Sciatic nerve (tissue), 2 donors: ENCODE measurements at places on chromosomes 3 and 15. TPM values are rescaled to one million over a fixed set of nuclear protein-coding genes. Genes with fewer than 3 reads are reported as not detected.
A peak's percentile ranks its signal among the peaks of the same experiment; 100 is the strongest.

DNA sequence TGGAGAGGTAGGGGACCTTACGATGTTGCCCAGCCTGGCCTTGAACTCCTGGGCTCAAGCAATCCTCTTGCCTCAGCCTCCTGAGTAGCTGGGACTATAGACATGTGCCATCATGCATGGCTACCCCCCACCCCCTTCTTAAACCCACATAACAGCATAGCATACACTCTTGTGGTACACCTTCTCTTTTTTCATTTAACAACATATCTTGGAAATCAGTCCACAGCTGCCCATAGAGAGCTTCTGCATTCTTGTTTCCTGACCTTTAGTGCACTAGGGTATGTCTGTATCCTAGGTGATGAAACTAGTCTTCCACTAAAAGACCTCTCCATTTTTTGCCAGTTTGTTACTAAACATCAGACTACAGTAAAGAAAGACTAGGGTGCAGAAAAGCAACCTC is 33.0 kb downstream of the SLC28A1 start:
- DNase-seq, result no peak

- DNase-seq, result no peak
Observed at GRCh38 chr3:157335233-157336076, 101.2 kb upstream of the PTX3 start.

DNA sequence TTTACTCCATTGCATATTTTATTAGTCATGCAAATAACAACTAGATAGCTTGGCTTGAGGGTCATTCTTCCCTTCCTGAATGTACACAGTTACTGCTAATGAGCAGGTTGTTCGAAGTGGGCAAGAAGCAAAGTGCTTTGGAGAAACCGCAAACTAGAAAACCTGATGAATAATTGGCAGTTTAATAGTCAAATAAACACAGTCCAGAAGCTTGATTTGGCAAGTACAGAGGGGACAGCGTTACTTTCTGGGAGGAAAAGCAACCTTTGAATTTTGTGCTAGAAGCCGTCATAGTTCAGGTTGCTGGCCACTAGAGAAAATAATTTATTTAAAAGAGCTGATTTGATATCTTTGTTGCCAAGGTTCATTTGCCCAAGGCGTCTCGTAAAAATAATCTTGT is 94.9 kb downstream of the MFSD1 start:
- no peak for DNase-seq

The ERICH6 gene
- 0.49 TPM for total RNA-seq

DNA sequence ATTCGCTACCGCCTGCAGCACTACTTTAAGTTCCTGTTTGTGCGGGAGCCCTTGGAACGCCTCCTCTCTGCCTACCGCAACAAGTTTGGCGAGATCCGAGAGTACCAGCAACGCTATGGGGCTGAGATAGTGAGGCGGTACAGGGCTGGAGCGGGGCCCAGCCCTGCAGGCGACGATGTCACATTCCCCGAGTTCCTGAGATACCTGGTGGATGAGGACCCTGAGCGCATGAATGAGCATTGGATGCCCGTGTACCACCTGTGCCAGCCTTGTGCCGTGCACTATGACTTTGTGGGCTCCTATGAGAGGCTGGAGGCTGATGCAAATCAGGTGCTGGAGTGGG is 995 bp downstream of the CHST14 start:
- no peak for DNase-seq

The SLC24A5 gene
- total RNA-seq, result 0.89 TPM

DNA sequence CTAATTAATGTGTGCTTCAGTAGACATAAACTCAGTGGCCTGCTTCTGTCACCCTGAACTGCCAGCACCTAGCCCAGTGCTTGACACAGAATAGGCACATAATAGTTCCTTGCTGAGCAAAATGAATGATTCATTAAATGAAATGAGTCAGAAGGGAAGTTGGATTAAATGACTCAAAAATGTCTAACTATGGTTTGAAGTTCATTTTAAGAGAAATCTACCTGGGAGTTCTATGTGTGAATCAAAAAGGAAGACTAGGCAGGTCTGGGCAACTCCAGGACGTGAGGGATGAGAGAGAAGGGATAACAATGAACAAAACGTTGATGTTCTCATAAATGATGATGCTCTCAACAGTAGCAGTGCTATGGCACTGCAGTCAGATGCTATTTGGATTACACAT is 175.0 kb downstream of the CFAP20DC start:
- DNase-seq, result no peak

- no peak for DNase-seq
Observed at GRCh38 chr3:183487896-183488295, 59.5 kb upstream of the MCF2L2 start.

DNA sequence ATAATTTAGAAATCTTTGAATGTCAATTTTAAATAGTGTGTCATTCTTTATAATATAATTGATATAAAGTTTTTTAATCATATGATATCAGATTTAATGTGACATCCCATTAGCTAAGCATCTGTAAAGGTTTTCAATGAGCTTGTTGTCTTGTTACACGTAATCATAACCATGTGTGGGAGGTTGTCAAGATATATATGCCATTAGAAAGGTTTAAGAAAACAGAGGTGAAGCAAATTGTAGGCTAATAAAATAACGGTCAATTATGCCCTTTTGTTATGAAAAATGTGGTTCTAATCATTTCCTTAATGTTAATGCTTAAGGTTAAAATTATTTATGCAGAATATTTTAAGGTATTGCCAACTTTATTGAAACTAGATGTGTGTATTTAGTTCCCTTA is 56.3 kb downstream of the RSRC1 start:
- no peak for DNase-seq

- DNase-seq, result peak; percentile 64
Observed at GRCh38 chr3:4825436-4826236, 153.6 kb upstream of the BHLHE40 start.

DNA sequence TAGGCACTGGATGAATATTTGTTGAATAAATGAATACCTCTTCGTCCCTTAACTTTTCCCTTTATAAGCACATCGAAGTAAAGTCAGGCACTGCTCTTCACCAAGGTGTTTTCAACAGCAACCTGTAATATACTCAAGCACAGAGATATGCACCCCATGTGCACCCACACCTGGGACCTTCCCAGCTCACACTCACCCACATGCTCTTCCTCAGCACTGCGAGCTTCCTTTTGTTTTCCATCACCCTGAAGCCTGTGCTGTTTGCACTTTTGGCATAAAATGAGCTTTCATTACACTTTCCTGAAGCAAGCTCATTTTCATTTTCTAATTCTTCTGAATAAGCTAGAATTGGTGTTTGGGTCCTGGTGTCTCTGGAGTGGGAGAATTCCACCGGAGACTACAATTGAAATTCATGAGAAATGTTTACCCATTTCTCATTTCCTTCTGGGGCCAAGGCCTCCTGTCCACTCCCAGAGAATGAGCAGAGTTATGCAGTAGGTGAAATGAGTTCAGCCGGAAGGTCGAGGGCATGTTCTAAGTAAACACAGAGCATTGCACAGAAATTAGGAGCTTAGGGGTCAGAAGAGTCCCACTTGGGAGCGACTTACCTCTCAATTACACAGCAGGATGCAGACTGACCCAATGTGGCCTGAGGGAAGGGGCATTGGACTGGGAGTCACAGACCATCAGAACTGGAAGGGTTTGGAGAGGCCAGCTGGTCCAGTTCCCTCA is 15.0 kb downstream of the MASP1 start:
- no peak for DNase-seq

The SNX22 gene
- 2.1 TPM for total RNA-seq

- no peak for DNase-seq
Observed at GRCh38 chr15:85457392-85457968, 77.1 kb downstream of the AKAP13 start.

- DNase-seq, result no peak
Observed at GRCh38 chr3:104582092-104582491, 784.6 kb upstream of the ALCAM start.

GRCh38 chr15:78392430-78392829 is 45.6 kb upstream of the IREB2 start:
- DNase-seq, result peak; percentile 44

DNA sequence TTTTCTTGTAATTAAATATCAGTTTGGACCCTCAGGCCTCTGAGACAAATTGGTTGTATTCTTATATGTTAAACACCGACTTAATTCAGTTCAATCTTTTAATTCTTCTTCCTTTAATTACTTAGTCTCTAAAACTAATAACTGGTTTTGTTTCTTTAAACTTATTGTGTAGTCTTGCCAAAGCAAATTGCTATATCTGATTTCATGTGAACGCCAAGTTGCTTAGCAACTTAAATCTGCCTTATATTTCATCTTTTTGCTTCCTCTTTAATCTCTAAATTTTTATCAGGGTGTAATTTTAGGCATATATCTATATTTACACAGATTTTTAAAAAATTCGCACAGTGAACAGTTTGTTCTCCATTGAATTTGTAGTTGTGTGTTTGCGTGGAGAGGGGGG is 82.2 kb downstream of the CADM2 start:
- no peak for DNase-seq

The CPLX3 gene
- total RNA-seq, result not detected

The CATSPER2 gene
- total RNA-seq, result 12.5 TPM

DNA sequence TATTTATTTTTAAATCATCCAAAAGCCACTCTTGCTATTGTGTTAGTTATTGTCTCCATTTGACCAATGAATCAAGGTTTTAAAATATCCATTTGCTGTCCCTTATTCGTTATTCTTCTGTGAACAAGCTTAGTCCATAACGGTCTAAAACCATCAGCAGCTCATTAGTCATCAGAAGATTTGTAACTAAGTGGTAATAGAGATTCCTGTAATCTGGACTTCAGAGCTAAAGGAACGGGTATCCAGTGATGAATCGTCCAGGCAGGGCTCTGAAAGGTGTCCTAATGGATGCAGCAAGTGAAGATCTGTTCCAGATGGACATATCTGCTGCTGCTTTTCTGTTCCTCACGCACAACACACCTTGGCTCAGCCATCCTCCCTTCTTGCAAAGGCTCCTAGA is 362.7 kb upstream of the CFAP20DC start:
- no peak for DNase-seq

DNA sequence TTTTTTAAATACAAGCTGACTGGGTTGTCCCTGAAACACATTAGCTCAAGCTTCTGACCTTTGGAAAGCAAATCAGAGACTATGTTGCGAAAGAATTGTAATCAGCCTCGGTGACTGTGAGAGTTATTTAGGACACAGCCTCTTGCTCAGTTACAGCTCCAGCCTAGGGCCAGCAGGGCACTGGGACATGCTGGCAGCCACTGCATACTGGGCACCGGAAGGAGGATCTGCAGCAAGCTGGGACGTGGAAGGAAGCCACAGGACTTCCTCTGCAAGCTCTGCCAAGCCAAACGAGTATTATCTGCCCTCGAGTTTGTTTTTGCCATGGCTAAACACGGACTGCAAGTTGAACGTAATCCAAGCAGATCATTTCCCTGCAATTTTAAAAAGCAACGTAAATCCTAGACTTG is 24.4 kb upstream of the COPG1 start:
- peak; percentile 74 for DNase-seq

- no peak for DNase-seq
Observed at GRCh38 chr3:133887074-133887802, 8.4 kb downstream of the RAB6B start.

The SPESP1 gene
- total RNA-seq, result 2.0 TPM

DNA sequence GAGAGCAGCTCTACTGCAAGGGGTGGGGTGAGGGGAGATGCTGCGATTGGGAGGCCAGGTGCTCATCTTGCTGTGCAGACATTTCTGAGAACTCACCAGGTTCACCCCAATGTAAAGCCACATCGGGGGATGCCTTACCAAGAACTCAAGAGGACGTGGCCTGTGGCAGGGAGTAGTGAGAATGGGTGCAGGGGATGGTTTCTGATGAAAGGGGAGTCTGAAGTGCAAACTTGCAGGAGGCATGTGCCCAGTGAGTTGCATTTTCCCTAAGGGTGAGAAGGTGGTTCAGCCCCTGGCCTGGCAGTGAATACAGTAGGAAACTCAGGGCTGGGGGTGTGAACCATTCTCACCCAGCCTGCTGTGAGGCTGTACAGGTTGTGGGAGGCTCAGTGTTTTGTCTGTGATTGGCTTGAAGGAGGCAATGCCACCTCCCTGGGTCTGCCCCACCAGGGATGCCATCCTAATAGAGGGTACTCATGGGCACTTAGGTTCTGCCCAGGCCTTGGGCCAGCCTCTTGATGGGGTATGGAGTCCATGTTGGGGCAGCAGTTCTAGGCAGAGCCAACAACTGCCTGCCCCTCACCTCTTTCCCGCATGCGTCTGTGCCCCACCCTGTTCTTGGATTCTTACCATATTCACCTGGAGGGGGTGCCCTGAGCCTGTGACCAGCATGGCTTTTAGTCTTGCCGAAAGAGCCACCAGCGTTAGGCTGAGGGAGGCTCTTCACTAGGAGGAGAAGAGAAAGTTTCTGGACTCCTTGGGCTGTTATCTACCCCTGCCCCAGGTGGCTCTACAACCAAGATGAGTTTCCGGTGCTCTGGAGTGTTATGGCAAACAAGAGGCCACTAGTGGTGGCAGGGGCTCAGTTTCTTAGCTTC is 4.5 kb downstream of the HEMK1 start:
- DNase-seq, result no peak

GRCh38 chr15:76183930-76184649 is 124.3 kb downstream of the TMEM266 start:
- DNase-seq, result no peak

GRCh38 chr15:70269991-70270751 is 172.5 kb upstream of the TLE3 start:
- peak; percentile 78 for DNase-seq

GRCh38 chr15:65993236-65993635 is 123.9 kb downstream of the RAB11A start:
- DNase-seq, result no peak

The PFN2 gene
- 75.8 TPM for total RNA-seq

DNA sequence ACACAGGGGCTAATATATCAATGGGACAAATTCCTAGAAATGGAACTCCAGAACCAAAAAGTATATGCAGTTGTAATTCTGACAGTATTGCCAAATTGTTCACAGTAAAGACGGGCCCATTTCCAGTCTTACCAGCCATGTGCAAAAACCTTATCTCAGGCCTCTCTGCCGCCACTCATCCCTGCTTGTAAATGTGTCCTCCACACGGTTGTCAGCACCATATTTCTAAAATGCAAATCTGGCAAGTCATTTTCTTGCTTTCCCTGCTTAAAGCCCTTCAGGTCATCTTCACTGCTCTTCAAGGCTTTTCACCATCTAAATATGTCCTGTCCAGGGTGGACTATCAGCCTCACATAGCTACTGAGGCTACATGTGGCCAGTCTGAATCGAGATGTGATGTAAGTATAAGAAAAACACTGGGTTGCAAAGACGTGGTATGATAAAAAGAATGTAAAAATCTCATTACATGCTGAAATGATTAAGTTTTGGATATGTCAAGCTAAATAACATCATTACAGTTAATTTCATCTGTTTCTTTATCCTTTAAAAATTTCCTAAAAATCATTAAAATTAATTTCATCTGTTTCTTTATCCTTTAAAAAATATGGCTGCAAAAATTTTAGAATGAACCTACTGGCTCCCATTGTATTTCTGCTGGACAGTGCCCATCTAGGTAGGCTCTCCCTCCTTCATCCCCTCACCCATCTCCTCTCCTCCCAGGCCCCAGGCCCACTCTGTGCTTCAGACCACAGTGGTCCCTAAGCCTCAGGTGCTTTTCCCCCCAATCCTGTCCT is 980 bp downstream of the PARP9 start:
- no peak for DNase-seq
